ENCODE measurements at places on chromosomes 5 and 9.

DNA sequence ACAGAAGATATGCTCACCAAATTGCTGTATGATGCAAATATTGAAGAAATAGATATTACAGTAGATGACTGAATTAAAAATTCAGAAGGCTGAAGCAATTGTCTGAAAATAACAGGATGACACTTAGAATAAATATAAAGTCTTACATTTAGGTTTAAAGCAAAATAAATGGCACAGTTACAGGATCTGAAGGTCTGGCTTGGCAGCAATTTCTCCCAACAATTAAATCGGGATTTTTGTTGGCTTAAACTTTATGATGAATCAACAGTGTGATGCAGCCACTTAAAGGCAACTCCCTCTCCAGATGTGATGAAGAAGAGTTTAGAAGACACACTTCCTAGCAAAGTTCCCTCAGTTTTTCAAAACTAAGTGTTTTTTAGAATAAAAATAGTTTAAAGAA, 80.5 kb downstream of the NREP start:
- DNase-seq, result no peak

- DNase-seq, result no peak
These were observed 22.3 kb downstream of the LIFR start for GRCh38 chr5:38534156-38534453.

- no peak for DNase-seq
These were observed 509.4 kb upstream of the CDH18 start for GRCh38 chr5:20497356-20497755.

DNA sequence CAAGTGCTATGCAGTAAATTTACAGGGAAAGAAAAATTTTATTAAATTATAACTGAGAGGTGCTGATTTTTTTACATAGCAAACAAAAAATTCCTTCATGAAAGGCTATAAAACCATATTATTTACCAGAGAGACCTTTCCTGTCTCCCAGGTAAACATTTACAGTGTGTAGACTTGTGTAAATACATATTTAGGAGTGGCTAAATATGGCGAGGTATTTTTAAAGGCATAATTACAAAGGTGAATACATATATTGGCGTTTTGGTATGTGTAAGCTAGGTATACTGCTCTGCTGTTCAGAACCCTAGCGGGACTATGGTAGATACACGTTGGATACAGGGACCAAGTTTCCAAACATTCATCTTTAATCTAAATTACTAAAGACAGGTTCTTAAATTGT, 170.6 kb upstream of the MEF2C start:
- DNase-seq, result no peak

GRCh38 chr9:18542837-18543405, 69.0 kb downstream of the ADAMTSL1 start:
- DNase-seq, result no peak

DNA sequence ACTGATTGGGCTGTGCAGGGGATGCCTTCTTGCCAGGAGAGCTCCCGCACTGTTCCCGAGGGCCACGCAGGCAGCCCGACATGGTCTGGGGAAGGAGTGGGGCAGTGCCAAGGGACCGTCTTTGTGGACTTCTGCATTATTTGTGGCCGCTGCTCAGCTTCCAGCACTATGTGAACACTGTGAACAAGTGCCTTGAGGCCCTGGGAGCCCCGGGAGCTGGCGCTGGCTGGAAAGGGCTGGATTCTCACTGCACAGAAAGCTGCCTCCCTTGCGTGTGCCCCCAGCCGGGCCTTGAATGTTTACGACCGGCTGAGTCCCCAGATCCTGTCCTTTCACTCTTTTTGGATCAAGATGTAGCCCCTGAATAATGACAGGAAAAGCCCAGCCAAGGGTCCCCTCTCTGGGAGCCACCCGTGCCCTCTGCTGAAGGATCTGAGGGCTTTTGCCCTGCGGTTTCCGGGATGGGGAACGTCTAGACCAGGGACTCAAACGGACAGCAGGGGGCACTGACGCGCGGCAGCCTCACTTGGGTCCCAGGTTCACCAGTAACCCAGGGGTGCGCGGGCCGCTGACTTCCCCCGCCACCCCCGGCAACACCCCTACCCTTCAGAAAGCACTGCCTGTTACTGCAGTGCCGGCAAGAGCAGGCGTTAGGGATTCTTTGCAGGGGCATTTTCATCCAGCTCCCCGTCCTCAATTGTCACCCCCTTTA, 98.9 kb upstream of the FCN2 start:
- no peak for DNase-seq

DNA sequence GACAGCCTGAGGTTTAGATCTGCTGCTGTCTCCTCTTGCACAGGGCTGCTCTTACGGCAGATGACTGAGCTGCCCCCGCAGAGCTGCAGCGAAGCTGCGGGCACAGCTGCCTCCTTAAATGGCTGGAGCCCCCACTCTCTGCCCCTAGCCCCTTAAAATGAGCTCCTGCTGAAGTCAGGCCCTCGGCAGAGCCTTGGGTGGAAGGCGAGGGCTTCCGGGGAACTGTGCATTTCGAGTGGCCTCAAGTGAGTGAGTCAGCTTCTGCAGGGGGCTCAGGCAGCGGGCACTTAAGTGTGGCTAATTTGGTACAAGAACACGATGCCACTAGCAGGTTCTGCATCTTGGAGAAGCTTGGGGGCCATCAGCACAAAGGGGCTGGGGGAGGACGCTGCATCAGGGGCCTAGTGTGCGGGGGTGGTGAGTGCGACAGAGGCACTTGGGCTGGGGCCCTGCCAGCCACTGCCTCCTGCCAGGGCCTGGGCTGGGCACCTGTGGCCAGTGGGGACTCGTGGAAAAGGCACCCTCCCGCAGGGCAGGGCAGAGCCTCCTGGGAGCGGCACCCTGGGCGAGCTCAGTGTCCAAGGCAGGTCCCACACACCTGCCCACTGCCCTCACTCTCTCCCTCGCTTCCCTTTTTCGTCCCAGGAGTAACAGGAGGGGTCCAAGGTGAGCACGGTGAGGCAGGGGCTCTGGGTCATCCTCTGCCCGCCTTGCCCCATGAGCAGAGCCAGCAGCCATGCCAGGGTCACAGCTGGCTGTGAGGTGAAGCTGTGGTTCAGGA, 28.8 kb upstream of the RNU6ATAC start:
- no peak for DNase-seq

DNA sequence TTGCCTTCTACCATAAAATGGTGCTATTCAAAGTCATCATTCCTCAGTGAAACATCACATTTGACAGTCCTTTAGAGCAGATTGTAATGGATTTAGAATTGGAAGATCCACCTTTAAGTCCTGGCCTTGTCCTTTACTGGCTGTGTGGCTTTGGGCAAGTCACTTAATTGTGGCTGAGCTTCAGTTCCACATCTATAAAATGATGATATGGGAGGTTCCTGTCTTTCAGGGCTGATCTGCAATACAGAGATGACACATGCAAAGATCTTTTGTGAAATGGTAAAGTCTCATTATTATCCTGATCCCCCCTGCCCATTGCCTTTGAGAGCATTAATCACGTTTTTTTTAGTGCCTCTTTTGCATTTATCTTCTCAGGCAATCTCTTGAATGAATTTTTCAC, 58.2 kb downstream of the ZFAND5 start:
- no peak for DNase-seq

GRCh38 chr9:5832071-5832537, 813 bp downstream of the ERMP1 start:
- no peak for DNase-seq

DNA sequence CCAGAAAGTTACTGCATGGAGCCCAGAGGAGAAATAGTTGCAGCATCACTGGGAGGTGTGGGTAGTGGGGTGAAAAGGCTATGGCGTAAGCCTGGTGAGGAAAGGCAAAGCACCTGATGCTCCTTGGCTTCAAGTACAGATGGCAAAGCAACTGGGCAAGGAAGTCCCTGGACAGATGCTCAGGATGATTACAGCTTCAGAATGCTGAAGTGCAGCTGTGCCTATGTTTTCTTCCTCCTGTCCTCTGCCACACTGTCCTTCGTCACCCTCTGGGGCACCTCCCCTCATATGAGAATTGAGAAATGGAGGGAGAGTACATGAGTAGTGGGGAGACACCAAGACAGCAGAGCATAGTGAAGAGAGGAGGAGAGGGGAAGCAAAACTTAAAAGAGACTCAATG, 328.0 kb downstream of the PDE4D start:
- DNase-seq, result no peak

DNA sequence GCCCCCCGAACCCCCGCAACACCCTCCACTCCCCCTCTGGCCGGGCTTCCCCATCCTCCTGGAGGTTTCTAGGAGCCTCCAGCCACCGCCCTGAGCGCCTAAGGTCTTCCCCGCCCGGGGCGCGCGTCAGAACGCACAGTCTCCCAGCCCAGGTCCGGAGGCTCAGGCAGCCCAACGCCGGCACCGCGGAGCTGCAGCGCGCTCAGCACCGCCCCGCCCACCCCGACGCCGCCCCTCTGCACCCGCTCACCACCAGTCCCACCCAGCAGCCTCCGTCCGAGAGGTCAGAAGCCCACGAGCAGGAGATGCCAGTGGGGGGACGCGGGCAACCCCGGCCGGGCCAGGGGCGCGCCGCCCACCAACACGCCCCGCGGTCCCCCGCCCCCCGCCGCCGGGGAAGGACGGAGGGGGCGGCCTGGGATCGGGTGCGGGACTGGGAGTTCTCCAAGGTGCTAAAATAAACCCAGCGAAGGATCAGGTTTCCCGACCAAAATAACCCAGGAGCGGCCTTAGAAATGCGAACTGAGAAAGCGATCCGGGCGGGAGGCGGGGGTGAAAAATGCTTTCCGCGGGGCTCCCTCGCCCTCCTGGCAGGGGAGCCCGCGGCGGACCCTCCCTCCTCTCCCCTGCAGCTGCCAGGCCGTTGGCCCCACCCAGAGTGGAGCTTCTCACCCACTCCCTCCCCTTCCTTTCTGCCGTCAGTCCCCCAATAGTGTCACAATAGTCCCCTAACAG, 6.5 kb upstream of the FAM78A start:
- DNase-seq, result no peak

DNA sequence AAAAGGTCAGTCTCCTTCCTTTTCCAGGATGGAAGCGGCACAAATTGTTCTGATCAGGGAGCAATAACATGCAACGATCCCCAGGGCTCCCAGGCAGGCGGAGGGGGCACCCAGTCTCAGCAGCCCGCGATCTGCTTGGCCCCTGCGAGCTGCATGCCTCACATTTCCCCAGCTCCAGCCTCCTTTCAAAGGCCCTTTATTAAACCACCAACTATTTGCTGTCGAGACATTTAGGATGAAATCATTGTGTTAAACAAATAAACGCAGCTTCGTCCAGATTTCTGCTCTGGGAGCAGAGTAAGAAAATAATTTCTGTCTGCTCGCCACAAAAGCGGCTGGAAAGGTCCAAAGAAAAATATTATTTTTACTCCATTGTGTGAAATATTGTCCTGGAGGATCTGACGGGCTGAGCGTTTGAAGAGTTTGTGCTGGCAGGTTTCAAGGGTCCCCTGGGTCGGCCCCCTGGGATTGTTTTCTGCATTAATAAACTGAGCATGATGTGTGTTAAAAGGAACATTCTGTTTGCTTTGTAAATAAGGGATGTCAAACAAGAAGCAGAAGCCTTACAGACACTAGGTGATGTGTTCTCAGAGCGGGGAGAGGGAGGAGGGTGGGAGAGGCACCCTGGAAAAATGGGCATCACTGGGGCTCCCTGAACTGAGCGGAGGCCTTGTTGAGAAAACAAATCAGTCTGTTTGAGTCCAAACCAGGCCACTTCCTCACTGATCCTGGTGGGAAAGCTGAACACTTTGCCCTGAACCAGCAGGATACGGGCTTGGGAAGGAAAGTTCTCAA, 110.1 kb downstream of the FOXD1 start:
- no peak for DNase-seq

- DNase-seq, result no peak
These were observed 146.4 kb downstream of the EGFLAM start for GRCh38 chr5:38404667-38405276.

DNA sequence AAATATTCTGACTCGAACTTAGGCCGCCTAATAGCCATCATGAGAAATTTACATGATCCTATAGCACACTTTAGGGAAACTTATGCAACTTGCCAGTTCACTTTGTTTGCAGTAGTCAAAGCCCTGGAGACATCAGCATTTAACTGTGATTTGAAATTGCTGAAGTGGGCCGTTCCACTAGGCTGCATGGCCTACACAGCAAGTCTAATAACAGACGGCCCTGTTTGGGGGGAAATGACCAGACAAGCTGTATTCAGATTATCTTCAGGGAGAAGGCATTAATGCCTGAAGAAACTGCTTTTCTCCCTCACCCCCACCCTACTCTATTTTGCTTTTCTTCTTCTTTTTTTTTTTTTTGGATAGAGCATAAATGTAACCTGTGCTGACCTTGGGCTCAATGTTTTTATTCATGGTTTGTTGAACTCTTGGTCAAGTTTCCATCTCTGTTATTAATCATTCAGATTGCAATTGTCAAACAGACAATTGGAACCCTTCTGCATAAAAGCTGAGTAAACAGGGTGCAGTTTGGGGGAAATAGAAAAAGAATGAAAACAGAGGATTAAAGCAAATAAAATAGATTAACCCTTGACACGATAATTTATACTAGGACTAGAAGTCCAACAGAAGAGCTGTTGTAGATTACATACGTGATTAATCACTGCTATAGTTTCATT, 1928.2 kb upstream of the WWC1 start:
- no peak for DNase-seq

- no peak for DNase-seq
These were observed 262.1 kb upstream of the KLF4 start for GRCh38 chr9:107751567-107752210.

- DNase-seq, result no peak
These were observed 698 bp upstream of the SEC24A start for GRCh38 chr5:134647750-134648424.

- no peak for DNase-seq
These were observed 198.0 kb upstream of the RPS23 start for GRCh38 chr5:82476155-82476554.

- no peak for DNase-seq
These were observed 53.5 kb upstream of the SLC28A3 start for GRCh38 chr9:84394036-84394435.

DNA sequence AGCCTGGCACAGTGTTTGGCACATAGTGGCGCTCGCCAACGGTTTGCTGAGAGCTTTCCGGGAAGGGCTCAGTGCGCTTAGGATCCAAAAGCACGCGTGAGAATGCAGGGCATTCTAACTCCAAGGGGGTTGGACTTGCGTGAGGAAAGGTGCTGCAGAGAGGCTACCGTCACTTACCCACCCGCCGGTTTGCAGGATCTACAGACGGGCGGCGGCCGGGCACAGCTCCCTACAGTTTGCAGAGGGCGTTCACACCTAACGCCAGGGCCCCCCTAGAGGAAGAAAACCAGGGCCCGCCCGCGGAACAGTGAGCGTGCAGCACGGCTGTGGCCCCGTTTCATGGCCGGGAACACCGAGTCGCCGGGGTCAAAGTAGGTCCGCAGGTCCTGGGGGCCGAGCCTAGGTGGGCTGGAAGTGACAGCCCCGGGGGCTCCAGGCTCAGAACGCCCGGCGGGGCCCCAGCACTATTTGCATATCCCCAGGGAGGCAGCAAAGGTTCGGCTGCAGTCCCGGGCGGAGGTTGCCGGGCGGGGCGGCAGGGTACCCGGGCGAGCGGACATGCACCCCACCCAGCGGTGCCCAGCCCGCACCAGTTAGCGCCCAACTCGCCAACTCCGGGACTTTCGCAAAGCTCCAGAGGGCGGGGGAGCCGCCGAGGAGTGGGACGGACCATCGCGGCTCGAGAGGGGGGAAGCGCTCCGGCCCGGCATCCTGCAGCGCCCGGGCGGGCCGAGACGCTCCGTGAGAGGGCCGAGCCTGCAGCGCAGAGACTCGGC, 526 bp upstream of the GALNT10 start:
- peak; percentile 78 for DNase-seq

Data from HTR-8/SVneo (cell line).